ENCODE measurements at places on chromosomes 11 and 22.
A peak's percentile ranks its signal among the peaks of the same experiment; 100 is the strongest.

- no peak for DNase-seq
These were observed 9.0 kb upstream of the KCNQ1OT1 start for GRCh38 chr11:2708757-2709281.

DNA sequence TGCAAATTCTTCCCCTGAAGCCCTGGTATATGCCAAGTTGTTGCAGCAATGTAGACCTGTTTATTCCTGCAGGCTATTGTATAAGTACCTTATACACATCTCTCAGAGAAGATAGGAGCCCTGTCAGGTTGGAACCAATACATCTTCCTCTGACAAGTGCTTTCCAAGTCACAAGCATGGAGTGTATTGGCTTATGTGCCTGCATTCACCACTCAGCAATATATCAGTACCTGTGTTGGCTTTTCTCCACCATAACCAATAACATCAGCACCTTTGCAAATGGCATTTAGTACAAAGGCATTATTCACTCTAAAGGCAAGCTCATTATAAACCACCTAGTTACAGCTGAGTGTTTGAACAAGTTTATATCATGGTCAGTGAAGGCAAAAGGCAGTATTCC, 611.7 kb upstream of the CNTN5 start:
- no peak for DNase-seq

GRCh38 chr11:45104006-45104789, 42.2 kb upstream of the PRDM11 start:
- no peak for DNase-seq

- DNase-seq = no peak
These were observed 20.4 kb upstream of the GRAMD1B start for GRCh38 chr11:123409456-123410217.

- no peak for DNase-seq
These were observed 298.3 kb downstream of the ETS1 start for GRCh38 chr11:128289048-128289447.

GRCh38 chr11:9895006-9895405, 231.1 kb downstream of the SWAP70 start:
- no peak for DNase-seq

GRCh38 chr11:101618709-101619108, 34.9 kb upstream of the TRPC6 start:
- no peak for DNase-seq

DNA sequence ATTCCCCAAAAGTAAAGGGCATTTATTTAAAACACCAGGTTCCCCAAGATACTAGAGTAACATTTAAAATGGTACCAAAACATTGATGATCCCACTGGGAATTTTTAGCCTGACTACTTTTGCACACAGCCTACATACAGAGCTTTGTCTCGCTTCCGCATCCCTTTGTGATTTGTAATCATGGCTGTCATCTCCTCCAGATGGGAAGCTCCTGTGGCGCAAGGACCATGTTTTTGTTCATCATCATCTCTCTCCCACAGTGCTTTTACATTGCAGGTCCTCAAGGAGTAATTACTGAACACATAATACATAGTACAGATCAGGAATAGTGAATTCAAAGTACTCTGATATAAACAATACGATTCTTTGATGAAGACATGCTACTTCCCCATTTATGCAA, 231.2 kb upstream of the MTNR1B start:
- DNase-seq = no peak

DNA sequence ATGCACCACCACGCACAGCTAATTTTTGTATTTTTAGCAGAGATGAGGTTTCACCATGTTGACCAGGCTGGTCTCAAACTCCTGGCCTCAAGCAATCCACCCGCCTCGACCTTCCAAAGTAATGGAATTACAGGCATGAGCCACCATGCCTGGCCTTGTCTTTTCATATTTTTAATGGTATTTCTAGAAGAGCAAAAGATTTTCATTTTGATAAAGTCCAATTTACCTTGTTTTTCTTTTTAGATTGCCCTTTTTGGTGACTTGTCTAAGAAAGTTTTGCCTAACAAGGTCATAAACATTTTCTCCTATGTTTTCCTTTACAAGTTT, 45.5 kb upstream of the MICAL2 start:
- DNase-seq = no peak

DNA sequence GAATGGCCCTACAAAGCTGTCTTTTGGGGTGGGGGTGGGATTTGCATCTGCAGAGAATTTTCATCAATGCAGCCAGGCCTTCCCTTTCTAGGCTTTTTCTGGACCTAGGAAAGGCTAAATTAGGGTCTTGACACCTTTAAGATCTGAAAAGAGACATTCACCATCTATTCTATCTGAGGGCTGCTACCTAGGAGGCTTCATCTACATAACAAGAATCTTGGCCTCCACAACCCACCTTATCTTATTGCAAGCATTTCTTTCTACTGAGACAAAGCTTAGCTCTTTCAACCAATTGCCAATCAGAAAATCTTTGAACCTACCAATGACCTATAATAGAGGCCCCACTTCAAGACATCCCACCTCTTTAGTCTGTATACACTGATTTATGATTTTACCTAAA, 20.7 kb upstream of the INCENP start:
- DNase-seq = no peak

- DNase-seq = no peak
These were observed 21.5 kb upstream of the RAG2 start for GRCh38 chr11:36619502-36619901.

GRCh38 chr11:90542092-90542491, 319.2 kb upstream of the CHORDC1 start:
- no peak for DNase-seq

DNA sequence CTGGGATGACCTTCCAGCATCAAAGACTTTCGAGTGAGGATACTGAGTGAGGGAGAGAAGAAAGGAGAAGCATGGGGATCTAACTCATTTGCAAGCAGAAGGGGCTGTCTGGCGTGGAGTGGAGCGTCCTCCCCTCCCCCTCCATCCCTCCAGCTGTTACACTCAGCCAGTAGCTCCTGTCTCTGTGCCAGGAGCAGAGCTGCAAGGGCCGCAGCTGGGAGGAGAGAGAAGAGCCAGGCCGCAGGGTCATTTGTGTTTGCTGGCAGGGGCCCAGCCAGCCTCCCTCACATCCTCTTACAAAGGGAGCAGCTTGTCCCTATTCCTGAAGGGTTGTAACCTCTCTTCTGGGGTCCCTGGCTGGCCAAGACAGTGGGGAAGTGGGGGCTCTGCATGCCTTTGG, 57.9 kb downstream of the NECTIN1 start:
- DNase-seq = no peak

GRCh38 chr11:29534836-29535235, 482.0 kb downstream of the KCNA4 start:
- no peak for DNase-seq

DNA sequence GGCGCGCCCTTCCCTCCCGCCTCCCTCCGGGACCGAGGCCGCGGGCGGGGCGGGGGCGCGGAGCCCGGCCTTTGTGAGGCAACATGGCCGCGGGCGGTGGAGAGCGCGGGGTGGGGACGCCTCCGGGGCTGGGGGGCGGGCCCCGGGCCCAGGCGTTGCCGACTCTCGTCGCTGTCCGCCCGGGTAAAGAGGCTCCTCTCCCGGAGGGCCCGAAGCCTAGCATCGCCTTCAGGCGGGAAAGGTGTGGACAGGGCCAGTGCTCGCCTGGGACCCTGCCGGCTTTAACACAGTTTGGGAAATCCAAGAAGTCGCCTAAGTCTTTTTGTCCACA, 369 bp downstream of the DGCR8 start:
- peak; percentile 48 for DNase-seq

DNA sequence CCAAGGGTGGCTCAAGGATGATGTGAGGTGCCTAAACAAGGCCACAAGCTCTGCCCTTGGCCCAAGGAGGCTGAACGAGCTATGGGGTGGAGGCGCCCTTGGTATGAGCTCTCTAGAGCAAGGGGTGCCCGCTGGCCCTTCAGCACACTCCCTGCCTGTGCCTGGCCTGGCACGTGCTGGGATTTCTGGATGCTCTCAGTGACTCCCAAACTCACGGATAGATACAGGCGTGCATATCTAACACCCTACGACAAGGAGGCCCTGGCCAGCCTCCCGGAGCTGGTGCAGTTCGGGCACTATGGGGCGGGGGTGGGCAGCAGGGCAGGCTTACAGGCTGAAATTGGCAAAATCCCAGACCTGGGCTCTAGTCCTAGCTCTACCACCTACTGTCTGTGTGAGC, 30.6 kb downstream of the SCUBE1 start:
- no peak for DNase-seq

- no peak for DNase-seq
These were observed 23.3 kb downstream of the MICALL1 start for GRCh38 chr22:37929390-37929789.

All from stimulated activated CD4-positive, alpha-beta T cell treated with anti-CD3 and anti-CD28 coated beads, Interleukin-1b, Interleukin-23, amount 100 ng/mL, for 24 hours (primary cell).